ENCODE measurements at places on chromosomes 13 and 19.
A peak's percentile ranks its signal among the peaks of the same experiment; 100 is the strongest.

GRCh38 chr13:26498656-26499601 lies 58.6 kb upstream of the WASF3 start:
- DNase-seq: no peak

DNA sequence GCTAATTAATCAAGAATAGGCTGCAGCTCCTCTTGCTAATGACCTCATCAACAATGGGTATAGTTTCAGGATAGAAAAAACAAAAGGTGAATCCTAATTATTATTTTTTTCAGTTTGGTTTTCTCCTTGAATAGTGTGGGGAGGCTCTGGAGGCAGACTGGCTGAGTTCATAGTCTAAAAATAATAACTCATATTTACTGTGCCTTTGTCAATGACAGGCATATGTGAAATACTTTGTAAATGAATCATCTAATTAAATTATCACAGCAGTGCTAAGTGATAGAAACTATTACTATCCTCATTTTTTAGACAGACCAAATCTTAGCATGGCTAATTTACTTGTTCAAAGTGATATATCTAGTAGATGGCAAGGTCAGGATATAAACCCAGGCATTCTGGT lies 1261.0 kb upstream of the SLC10A2 start:
- DNase-seq: no peak

DNA sequence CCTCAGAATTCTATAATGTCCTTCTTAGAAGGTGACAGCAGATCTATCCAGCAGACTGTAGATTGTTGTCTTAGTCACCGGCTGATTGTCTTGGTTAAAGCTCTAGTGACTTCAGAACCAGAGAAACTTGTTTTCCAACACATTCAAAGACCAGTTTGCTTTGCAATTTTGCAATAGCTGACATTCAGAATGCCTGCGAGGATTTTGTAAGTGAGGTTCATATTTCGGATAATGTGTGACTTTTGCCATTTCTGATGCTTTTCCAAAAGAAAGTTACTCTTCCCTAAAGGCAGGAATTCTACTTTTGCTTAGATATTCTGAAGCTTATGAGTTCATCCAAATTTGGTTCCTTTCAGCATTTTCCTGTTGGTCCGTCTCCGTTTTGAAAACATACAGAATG lies 13.2 kb downstream of the SPINT2 start:
- DNase-seq: no peak

DNA sequence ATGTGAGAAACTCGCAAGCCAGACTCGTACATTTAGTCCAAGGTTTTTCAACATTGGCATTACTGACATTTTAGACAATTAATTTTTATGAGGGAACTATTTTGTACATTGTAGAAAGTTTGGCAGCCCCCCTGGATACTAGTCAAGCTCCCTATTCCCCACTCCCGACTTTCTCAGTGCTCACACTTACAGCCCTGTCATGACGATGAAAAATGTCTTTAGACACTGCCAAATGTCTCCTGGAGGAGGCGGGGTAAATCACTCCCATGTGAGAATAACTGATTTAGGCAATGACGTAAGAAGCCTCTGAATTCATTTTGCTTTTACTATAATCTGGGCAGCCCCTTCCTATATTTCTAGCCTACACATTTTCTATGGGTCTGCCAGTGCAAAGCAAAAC lies 535.8 kb upstream of the KLHL1 start:
- no peak for DNase-seq

DNA sequence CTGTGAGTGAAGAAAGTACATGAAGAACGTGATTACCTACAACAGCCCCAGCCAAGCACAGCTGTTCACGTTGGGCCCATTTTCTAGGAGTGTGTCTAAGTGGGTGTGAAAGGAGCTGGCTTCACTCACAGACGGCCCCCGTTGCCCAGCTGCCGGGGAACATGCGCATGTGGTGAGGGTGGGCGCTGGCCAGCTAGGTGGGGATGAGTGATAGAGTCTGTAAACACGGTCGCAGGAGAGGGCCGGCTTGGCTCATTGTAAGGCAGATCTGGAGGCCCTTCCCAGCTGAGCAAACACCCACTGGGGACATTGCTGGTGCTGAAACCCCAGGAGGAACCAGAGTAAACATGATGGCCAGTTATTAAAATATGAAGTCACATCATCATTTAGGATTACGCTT lies 160.5 kb downstream of the TEX29 start:
- no peak for DNase-seq

DNA sequence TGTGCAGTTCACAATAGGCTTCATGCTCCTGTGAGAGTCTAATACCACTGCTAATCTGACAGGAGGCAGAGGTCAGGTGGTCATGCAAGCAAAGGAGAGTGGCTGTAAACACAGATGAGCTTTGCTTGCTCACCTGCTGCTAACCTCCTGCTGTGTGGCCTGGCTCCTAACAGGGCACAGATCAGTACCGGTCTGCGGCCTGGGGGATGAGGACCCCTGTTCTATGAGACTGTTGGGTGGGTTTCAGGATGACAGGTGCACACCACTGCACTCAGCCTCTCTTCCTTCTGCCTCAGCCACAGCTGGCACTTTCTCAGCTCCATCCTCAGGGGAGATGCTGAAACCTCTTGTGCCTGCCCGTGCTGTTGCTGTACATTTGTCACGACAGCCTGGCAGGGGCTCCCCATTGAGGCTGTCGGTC lies 9.7 kb downstream of the CLEC4G start:
- DNase-seq: no peak

DNA sequence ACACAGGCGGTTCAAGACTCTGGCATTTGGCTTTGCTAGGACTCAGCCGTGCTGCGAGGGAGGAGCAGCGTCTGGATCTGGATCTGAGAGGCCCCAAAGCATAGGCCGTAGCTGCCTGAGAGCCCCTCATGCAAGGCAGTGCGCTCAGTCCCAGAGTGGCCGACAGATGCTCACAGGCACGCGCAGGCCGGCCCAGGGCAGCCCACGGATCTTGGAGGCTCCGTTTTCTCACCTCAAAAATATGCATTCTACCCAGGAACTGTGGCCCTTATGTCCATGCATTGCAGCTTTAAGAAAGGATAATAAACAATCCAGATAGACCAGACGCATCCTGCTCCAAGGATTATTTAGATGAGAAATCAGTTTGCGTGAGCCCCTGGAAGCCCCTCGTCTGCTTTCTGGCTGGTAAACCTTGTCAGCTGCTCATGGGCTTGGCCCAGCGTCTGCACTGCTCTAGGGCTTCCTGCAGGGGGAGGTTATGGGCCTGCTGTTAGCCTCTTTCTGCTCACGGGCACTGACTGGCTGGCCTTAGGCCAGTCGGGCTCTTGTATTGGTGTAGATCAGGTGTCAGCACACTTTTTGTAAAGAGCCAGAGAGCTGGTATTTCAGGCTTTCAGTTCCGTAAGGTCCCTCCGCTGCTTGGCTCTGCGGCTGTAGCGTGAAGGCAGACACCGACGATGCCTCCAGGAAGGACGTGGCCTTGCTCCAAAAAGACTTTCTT lies 24.2 kb downstream of the TEX29 start:
- DNase-seq: no peak

GRCh38 chr19:16587833-16588823 lies 15.9 kb upstream of the SLC35E1 start:
- DNase-seq: peak; percentile 19

- no peak for DNase-seq
These were observed 2.4 kb downstream of the MYPOP start for GRCh38 chr19:45899919-45900589.

GRCh38 chr13:30340331-30341250 lies 33.2 kb upstream of the KATNAL1 start:
- no peak for DNase-seq

DNA sequence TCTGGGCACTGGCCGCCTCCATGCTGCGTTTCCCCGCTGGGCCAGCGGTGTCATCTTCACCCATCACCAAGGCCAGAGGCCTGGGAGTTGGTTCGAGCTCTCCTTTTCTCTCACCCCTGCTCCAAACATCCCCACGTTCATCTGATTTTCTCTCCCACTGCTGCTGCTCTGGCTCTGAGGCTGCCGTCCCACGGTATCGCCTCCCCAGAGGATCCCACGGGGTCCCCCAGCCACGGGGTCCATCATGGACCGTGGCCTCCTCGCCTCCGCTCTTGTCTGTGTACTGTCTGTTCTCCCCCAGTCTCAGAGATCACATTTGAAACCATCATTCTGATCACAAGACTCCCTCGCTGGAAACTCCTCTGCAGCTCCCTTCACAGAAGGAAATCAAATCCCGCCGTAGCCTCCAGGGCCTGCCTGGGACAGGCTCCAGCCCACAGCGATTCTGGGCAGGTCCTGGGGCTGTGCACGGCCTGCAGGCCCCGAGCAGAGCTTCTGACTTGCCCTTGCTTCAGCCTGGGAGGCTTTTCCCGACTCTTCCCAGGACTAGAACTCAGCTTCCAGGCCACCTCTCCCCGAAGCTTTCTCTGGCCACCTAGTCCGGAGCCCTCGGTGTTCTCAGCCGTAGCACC lies 64.2 kb downstream of the SOX1 start:
- no peak for DNase-seq

DNA sequence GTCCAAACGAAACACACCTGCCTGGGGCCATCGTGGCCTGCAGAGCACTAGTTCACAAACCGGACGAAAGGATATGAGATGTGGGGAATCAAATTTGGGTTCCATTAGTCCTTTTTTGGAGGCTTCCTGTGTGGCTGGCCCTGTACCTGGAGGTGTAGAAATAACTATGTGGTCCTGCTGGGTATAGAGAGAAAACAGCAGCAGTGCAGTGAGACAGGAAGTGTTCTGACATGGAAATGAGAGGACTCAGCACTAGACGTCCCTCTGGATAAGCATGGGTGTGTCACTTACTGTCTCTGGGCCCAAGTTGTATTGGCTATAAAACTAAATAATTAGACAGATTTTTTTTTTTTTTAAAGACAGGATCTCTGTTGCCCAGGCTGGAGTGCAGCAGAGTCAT lies 12.3 kb downstream of the KDELR1 start:
- DNase-seq: no peak

- DNase-seq: no peak
These were observed 4.7 kb downstream of the F7 start for GRCh38 chr13:113110048-113110851.

- no peak for DNase-seq
These were observed 6.2 kb downstream of the GFY start for GRCh38 chr19:49431330-49431749.

- no peak for DNase-seq
These were observed 1.7 kb upstream of the WBP4 start for GRCh38 chr13:41059456-41060081.

DNA sequence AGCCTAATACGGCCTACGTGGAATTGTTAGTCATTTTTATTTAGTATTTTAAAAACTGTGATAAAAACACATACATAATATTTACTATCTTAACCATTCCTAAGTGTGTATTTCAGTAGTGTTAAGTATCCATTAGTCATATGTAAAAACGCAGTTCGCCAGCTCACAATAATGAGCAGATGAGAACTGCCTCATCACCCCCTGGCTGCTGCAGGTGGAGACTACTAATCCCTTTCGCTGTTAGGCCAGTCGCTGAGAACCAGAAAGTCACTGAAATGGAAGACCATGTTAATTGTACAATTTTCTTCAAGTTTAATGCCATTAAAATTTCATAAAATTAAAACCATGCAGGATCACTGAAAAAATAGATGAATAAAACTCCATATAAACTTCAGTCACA lies 1.6 kb downstream of the ESD start:
- no peak for DNase-seq

DNA sequence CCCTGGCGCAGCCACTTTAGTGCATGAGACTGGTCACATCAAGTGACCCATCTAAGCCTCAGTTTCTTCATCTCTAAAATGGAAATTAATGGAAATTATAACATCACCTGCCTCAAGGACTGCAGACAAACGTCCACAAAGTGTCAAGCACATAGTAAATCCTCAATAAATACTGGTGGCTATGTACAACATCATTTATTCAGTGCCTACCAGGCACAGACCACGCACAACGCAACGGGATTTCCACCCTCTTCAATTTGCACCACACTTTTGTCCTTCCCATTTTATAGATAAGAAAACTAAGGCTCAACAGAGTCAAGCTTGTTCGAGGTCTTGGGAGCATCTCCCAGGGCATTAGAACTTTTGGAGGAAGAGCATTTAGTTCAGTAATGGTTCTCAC lies 1.4 kb downstream of the ELAVL1 start:
- no peak for DNase-seq

- no peak for DNase-seq
These were observed 5.3 kb upstream of the ZNF613 start for GRCh38 chr19:51921949-51922348.

DNA sequence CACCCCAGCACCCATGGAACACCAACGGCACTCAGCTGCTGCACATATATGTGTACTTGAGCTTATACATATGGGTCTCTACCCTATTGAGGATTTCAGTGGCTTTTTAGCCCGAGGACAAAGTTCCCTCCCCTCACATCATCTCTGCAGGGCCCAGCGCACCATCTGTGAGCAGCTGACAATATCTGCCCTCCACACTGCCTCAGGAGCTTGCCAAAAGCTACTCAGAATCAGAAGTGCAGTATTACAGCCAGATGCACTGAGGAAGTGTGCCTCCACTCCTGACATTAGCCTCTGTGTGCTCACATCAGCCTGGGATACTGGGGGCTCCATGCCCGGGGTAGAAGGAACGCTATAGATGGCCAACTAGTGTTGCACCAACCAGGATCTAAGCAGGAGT lies 903.9 kb downstream of the UQCRFS1 start:
- no peak for DNase-seq

DNA sequence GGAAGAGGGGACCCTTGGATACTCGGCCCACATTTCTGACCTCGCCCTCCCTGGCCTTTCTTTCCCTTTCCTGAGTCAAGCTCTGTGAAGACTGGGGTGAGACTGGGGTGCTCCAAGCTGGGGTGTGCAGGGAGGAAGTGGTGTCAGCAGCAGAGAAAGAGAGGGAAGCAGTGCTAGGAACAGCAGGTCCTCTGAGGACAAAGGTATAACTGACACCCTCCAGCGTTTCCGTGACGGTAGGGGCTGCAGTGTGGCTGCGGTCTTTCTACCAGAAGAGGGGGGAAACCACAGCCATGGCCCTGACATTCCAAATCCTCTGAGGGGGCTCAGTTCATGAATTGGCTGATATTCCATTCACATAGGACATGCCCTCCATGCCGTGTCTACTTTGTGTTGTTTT lies 1.1 kb downstream of the KIR3DL2 start:
- DNase-seq: no peak

DNA sequence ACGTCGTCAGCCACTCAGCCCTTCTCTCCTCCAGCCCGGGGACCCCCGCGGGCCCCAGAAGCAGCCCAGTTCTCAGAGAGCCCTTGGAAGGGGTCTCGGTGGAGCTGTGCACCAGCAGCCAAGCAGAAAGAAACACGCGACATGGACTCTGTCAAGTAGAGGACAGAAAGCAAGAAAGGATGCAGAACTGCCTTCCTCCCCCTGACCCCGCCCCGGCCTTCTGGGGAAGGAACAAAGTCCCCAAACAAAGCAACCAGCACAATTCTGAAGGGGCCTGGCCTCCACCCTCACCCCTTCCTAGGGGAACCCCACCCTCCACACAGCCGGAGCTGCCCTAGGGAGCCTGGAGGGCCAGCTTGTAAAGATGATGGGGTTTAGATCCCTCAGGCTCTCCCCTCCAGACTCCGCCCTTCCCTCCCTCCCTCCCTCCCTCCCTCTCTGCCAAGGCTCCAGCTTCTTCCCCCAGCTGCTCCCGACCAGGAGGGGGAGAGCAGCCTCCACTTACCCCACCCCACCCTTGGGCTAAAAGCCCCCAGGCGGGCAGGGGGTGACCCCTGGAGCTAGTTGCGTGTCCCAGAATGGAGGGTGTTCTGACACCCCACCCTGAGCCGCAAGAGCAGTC lies 7.8 kb downstream of the LYL1 start:
- no peak for DNase-seq
